ENCODE measurements at places on chromosomes 11 and 22.
A peak's percentile ranks its signal among the peaks of the same experiment; 100 is the strongest.

- no peak for DNase-seq
Observed at GRCh38 chr11:93209466-93209865, 11.7 kb upstream of the SLC36A4 start.

GRCh38 chr11:34536056-34536455 is 22.5 kb upstream of the ELF5 start:
- DNase-seq = no peak

DNA sequence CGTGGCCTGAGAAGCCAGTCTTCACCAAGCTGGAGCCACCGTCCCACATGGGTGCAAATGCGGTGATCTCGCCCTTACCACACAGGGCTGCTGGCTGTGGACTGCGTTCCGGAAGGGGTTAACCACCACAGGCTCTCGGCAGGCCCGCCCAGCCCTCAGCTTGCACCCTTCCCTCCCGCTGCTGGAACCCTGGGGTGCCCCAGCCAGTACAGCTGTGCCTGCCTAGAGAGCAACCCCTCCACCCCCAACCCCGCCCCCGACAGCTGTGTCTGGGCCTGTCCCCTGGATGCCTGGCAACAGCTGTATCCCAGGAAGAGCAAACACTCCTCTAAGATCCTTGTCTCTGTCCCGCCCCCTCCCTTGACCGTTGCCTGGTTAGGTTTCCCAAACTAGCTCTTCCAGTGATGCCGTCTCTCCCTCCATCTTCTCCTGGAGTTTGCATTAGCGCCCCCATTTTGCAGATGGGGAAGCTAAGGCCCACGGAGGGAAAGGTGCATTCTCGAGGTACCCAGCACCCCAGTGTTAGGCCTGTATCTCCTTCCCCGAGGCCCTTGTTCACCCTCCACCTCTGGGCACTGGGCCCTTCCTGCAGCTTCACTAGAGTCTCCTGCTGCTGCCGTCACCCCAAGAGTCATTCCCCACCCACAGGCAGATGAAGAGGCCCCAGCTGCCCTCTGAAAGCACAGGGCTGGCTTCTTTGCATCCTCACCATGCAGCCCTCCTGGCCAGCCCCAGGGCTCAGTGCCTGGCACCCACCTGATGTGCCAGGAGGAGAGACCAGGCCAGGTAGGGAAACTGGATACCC is 12.6 kb upstream of the COX8A start:
- no peak for DNase-seq

DNA sequence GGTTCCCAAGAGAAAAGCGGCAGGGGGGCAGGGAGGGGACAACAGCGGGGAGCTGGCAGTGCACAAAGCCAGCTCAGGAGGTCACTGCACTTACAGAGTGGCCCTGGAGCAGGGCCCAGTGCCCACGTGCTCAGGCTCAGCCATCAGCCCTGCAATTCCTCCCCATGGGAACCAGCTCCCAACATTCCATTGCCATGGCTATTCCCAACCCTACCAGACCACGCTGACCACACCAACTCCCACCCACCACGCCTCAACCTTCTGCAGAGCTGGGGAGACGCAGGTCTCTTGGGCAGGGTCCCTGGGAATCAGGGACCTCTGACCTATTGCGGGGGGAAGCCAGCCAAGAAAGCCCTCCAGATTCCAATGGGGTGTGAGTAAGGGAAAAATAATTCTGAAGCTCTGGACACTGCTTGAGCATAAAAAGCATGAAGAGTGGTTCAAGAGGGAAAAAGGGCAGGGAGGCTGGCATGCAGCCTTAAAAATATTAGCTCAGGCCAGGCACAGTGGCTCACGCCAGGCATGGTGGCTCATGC is 38.3 kb upstream of the TFIP11 start:
- DNase-seq = no peak

GRCh38 chr11:95641495-95641894 is 148.1 kb downstream of the FAM76B start:
- no peak for DNase-seq

DNA sequence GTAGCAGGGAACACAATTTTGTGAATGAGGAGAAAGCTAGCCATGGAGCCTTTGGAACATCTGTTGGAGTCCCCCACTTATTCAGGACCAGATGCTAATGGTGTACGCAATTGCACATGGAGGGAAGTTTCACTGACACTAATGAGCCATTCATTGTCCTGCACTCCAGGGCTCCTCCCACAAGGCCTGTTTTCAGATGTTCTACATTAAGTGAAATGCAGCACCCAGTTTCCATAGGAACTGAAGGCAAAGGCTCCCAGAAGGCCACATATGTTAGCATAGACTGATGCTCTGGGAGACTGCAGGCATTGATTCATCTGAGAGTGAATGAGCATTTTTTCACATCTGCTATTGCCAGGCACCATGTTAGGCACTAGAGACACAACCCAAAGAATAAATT is 399.5 kb downstream of the ETS1 start:
- DNase-seq = no peak

DNA sequence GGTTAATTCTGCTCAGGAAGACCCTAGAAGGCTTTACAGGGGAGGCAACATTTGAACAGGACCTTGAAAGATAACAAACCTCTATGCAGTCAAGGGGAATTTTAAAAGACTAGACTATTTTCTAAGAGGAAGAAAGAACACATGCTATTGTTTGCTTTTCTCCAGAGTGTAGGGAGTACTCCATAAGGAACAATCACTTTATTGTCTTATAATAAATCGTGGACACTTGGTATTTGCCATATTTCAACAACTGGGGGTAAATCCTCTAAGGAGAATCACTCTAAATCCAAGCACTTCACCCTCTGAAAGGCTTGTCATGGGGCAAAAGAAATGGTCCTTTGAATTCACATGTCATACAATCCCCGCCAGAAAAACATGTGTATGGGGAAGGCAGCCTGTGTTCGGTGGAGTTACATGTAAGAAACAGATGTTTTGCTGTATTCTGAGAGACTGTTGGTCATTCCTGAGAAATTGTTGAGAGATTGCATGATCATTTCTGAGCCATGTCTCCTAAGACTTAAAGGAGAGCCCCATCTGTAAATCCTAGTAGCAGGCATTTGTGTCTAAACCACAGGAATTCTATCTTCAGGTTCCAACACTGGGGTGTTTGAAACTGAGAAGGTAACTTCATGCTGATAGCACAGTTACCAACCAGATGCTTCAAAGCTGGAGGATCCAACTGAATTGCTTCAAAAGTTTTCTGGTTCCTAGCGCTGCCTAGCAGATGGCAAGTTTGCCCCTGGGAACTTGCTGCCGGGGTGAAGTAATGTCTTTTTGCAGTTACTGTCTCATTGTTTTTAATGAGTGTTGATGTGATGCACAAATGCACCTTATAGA is 66.8 kb downstream of the FZD4 start:
- no peak for DNase-seq

DNA sequence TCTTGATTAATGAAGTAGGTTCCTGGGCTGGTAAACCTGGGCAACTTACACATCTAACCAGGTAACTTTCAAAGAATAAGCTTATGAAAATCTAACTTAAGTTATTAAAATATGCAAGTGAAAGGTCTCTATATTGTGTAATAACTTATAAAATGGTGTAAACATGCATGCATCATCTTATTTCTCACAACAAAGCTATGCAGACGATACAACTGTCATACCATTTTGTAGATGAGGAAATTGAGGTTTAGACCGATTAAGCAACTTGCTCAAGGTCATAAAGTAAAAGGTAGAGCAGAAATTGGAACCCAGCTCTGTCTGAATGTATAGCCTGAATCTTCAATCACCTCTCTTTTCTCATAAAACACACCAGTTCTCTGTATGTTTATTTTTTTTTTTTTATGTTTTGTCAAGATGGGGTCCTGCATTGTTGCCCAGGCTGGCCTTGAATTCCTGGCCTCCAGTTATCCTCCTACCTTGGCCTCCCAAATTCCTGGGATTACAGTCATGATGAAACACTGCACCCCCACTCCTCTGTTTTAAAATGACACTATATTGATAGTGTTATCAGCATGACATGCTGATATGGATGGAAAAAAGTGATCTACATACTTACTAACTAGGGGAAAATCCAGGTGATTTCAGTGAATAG is 109.6 kb downstream of the SGSM3 start:
- DNase-seq = no peak

GRCh38 chr11:16440136-16440535 is 83.8 kb upstream of the SOX6 start:
- no peak for DNase-seq

GRCh38 chr22:32144496-32145274 is 14.4 kb downstream of the C22orf42 start:
- DNase-seq = no peak

- DNase-seq = peak; percentile 78
Observed at GRCh38 chr11:62786318-62787004, 741 bp upstream of the TMEM179B start.

DNA sequence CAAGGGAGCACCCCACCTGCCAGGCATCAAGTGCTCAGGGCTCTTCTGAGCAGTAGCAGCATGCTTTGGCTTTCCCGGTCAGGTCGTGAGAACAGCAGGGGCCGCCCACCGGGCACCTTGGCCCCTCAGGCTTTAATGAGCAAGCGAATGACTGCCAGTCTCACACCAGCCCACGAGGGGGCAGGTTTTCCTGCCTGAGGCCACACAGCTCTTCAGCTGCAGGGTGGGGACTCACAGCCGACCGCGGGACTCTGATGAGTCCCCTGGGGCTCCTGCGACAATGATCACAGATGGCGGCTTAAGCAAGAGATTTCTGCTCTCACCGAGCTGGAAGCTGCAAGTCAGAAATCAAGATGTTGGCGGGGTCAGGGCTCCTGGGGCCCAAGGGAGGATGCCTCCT is 14.3 kb upstream of the FGF19 start:
- DNase-seq = no peak

GRCh38 chr11:73995731-73996130 is 13.1 kb upstream of the UCP2 start:
- no peak for DNase-seq

DNA sequence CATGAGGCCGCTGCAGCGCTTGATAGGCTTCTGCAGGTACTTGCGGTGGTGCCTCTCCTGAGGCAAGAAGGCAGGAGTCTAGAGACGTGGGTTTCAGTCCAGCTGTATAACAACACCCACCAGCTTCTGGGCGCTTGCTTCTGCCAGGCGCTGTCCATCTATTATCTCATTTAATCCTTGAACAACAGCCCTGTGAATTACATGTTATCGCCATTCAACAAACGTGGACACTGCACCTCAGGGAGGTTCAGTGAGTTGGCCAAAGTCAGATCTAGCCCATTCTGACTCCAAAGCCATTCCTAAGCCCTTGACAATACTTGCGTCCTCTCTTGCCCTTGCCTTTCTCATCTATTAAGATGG is 436 bp upstream of the FAM181B start:
- no peak for DNase-seq

DNA sequence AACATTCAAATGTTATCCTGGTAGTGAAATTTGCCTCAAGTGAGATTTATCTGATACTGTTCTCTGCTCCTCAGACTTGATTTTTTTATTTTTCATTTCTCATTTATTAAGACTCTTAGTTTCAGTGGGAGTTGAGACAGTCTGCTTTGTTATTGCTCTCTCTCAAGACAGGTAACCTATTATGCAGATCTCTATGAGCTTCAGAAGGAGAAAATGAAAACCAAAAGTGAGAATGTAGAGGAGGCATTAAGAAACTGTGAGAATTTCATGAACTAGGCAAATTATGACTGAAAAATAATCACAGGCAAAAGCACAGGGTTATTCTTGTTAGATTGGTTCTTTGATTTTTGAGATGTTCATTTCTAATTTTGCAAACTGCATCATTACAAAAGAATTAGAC is 290.0 kb upstream of the CHORDC1 start:
- DNase-seq = no peak

DNA sequence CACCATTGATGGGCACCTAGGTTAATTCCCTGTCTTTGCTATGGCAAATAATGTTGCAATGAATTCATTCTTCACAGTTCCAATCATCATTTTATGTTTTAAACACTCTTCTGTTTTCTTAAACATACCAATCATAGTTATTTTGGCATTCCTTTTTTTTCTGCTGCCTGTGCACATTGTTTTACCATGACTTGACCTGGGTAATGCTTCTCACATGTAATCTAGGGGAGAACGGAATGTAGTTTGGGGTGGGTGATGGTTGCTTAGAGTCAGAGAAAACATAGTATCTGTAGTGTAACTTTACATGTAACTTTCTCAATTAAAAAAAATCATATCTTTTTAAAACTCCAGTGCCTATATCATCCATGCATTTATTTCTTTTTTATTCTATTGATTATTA is 1945.3 kb upstream of the RAG2 start:
- DNase-seq = no peak

DNA sequence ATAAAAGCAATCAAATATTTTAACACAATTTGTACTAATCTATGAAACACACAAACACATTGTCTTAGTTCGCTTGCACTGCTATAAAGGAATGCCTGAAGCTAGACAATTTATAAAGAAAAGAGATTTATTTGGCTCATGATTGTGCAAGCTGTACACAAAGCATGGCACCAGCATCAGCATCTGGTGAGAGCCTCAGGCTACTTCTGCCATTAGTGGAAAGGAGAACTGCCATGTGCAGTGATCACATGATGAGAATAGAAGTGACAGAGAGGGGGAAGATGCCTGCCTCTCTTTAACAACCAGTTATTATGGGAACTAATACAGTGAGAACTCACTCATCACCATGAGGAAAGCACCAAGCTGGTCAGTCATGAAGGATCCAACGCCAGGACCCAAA is 105.1 kb downstream of the GUCY1A2 start:
- no peak for DNase-seq

DNA sequence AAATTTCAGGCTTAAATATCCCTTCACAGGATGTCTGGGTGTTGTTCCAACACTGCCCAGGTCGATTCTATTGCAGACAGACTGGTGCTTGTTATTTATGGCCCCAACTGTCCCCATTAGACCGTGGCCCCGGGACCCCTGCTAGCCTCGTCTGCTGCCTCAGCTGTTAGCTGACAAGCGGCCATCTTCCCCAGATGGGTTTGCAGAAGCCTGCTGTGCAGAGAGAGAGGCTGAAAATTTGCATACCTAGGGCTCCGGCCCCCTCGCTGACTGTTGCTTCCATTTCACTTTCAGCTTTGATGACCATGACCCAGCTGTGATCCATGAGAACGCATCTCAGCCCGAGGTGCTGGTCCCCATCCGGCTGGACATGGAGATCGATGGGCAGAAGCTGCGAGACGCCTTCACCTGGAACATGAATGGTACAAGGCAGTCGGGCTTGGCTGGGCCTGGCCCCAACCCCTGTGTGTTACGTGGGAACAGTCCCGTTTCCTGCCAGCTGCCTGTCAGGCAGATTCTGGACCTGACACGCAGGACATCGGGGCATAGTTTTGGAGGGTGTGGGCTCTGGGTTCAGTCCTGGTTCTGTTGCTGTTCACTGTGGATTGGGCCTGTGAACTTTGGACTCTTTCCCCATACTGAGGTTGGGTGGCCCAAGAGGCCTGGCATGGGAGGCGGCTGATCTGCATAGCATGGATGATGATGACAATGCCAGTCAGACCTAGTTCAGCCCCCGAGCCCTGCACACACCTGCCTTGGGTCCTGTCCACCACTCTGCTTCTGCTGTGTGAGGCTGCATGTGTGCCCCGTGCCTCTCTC is 16.4 kb downstream of the SMARCB1 start:
- no peak for DNase-seq
